ENCODE measurements at places on chromosomes 12 and 14.

- DNase-seq: no peak
These were observed 102.8 kb downstream of the TGFB3 start for GRCh38 chr14:75879031-75879430.

GRCh38 chr14:103546652-103547454, 15.6 kb downstream of the BAG5 start:
- no peak for DNase-seq

DNA sequence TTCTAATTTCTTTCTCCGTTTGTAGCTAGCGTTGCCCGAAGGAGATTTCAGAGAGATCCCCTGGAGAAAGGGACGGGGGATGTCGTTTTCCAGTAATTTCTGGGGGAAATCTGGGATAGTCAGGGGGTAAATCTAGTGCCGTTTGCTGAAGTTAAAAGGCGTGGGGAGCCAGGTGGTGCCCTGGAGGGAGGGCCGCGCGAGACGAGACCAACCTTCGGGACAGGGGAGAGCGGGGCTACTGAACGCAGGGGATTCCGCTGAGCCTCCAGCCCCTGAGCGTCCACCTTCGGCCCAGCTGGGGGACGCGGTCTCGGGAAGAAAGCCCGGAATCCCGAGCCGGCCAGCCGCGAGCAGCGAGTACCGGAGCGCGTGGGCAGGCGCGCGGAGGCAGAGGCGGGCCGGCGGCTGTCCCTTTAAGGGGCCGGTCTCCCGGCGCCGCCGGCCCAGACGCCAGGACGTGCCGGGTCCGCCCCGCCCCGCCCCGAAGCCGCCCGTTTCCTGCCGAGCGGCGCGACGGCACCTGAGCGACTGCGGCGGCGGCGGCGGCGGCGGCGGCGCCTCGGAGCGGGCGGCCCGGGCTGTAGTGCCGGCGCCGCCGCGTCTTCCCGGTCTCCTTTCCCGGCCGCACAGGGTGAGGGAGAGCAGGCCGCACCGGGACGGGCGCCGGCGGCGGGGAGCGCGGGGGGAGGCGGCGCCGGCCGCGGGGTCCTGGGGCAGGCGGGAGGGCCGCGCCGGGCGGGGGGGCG, at the start of gene KTN1:
KTN1 (plus strand) TSS at position 484 of the 746 bp plus-strand sequence. CDS start 31,842 bp downstream, outside the sequence.
- peak; percentile 81 for DNase-seq

DNA sequence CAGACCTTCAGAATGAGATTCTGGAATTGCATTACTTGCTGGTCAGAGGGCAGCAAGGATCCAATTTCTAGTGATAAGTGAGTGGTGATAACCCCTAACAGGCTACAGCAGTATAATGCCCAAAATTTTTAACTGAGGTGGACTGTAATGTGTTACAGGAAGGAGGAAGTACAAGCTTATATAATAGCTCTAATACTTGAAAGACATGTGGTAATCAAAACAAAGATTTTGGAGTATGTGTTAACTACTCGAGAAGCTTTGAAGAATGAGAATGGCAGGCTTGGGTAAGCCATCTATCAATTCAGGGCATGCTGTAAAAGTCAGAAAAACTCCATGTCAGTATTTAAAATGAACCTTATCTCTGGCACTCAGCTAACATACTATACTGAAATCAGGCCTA, 70.5 kb downstream of the ANKS1B start:
- no peak for DNase-seq

DNA sequence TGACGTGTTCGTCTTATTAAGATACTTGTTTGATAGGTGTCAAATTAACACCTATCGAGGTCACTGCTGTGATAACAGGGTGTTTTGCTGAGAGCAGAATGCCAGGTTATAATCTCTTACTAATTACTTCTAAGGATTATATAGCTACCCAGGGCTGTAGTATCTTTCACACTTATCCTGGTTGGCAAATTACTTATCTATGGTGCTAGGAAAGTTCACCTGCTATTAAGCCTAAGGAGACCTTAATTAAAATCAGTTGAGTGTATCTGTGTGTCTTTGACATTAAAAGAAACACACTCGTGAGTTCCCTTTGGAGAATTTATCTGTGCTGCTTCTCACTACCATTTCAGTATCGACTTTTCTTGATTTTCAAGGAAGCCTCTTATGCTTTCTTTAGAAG, 301.6 kb upstream of the SLC16A7 start:
- no peak for DNase-seq

GRCh38 chr14:94480809-94481208, 4.8 kb upstream of the SERPINA9 start:
- no peak for DNase-seq

DNA sequence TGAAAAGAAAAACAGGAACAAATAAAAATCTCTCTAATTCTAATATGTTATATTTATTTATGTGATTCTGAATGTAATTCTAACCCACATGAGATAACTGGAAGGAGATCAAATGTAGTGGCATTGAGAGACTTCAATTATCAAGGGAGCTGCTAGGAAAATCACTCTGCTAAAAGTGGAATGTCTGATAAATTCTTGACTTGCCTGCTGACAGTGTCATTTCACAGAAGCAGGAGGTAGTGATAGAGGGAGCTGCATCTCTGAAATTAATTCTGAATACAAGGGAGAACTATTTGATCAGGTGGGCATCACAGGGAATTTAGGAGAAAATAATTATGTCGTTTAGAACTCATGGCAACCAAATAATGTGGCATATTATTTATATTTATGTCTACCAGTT, 303.6 kb downstream of the BCAT1 start:
- no peak for DNase-seq

GRCh38 chr14:32469388-32470160, 140.5 kb downstream of the AKAP6 start:
- DNase-seq: no peak

- no peak for DNase-seq
These were observed 198.2 kb downstream of the AACS start for GRCh38 chr12:125263385-125263784.

GRCh38 chr14:90697577-90698206, 118.5 kb downstream of the TTC7B start:
- peak; percentile 80 for DNase-seq

DNA sequence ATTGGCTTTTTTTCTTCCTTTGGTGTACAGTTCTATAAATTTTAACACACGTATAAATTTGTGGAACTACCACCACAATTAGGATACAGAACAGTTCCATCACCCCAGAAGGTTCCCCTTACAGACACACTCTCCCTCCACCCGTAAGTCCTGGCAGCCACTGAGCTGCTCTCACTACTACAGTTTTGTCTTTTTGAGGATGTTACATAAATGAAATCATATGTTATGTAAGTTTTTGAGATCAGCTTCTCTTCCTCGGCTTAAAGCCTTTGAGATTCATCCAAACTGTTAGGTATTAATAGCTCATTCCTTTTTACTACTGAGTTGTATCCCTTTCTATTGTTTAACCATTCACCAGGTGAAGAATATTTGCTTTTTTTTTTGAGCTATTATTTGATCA, 74.3 kb upstream of the SLC24A4 start:
- no peak for DNase-seq

GRCh38 chr12:98253207-98254037, 262.0 kb upstream of the TMPO start:
- no peak for DNase-seq

DNA sequence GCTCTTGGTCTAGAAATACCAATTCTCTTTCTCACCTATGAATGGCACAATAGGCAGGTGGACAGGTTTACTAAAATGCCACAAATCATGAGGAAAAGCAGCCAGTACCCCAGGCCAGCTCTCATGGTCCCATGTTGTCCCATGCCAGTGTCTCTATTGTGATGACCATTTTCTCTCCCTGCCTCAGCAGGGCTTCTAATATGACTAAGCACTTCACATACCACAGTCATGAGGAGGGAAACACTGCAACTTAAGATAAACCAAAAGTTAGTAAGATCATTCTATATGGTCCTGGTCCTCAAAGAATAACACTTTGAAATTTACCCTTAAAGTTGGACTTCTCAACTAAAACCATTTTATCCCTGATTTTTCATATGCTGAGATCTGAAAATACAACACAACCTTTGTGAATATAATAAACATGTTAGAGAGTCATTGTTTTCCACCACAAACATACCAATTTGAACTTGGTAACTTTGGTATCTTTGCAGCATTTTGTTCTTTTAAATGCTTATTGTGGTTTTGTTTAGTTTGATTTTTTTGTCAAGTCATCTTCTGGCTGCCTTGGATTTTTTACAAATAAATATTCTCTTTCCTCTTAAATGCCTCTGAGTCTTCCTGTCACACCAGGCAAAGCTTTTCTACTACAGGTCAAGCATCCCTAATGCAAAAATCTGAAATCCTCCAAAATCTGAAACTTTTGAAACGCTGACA, 3.6 kb downstream of the TTC5 start:
- no peak for DNase-seq

DNA sequence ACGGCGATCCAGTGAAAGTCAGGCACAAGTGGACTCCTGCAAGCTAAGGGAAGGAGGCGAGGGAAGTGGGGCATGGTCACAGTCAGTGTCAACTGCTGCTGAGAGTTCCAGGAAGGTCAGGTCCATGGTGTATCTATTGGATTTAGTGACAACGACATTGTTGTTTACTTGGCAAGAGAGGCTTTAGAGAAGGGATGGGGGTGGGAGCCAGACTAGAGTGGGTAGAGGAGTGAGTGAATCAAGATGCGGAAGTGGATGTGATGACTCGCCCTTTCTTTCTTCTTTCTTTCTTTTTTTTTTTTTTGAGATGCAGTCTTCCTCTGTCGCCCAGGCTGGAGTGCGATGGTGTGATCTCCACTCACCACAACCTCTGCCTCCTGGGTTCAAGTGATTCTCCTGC, 12.5 kb downstream of the P2RX7 start:
- no peak for DNase-seq

DNA sequence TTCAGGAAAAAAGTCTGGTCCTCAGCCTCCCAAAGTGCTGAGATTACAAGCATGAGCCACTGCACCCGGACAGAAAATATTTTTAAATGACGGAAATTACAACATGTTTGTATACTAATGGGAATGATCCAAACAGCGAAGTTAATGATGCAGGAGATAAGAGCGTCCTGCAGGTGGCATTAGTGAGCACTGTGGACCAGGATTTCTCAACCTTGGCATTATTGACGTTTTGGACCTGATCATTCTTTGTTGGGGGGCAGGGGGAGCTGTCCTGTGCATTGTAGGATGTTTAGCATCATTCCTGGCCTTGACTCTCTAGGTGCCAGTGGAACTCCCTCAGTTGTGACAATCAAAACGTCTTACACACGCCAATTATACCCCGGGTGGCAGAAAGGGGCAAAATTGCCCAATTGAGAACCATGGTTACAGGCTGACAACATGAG, 34.1 kb downstream of the SCFD1 start:
- DNase-seq: no peak

- no peak for DNase-seq
These were observed 673.0 kb upstream of the LMO3 start for GRCh38 chr12:17278946-17279345.

DNA sequence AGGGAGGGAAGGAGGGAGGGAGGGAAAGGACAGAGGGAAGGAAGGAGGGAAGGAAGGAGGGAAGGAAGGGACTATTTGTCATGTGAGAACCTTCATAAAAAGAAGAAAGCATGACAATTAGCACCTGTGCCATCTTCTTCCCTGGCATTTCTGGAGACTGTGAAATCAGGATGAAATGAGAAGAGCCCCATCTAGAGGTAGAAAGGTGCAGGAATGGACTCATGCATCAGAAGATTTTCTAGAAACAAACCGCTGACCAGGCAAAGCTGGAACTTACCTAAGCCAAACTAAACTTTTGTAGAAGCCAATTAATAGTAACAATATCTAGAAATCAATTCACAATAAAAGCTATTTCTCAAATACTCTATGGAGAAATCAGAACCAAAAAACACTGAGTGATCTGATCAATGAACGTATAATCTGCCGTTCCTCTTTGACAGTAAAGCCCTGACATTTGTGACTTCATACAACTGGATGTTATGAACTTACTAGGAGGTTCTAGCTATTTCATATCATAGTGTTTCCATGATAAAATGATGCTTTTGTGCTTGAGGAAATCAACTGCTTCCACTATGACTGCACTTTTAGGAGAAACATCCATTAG, 24.4 kb upstream of the CRACR2A start:
- DNase-seq: no peak

- no peak for DNase-seq
These were observed 336.4 kb downstream of the LRIG3 start for GRCh38 chr12:58583940-58584339.

GRCh38 chr14:28759653-28760313, 6.8 kb upstream of the FOXG1 start:
- no peak for DNase-seq

DNA sequence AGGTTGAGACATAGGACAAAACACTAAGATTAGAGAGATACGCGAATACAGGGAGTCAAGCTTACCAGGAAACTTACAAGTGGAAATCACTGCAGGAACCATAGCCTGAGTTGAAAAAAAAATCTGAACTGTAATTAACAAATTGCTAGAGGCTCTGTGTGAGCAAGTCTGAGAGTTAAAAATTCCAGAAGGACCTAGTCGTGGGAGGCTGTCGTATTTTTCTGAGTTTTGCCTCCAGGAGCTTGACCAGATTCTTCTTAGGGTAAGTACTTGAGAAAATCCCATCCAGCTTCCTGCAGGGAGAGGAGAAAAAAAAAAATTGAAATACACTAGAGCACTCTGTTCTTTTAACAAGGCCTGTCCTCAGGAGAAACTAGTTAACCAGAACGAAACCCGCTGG, 22.7 kb downstream of the DIO2 start:
- DNase-seq: no peak

GRCh38 chr12:108316176-108317086, 22.7 kb downstream of the CMKLR1 start:
- DNase-seq: no peak

- no peak for DNase-seq
These were observed 376.6 kb upstream of the TBX3 start for GRCh38 chr12:115060477-115061168.

GRCh38 chr12:18320036-18320617, 58.8 kb downstream of the PIK3C2G start:
- no peak for DNase-seq

DNA sequence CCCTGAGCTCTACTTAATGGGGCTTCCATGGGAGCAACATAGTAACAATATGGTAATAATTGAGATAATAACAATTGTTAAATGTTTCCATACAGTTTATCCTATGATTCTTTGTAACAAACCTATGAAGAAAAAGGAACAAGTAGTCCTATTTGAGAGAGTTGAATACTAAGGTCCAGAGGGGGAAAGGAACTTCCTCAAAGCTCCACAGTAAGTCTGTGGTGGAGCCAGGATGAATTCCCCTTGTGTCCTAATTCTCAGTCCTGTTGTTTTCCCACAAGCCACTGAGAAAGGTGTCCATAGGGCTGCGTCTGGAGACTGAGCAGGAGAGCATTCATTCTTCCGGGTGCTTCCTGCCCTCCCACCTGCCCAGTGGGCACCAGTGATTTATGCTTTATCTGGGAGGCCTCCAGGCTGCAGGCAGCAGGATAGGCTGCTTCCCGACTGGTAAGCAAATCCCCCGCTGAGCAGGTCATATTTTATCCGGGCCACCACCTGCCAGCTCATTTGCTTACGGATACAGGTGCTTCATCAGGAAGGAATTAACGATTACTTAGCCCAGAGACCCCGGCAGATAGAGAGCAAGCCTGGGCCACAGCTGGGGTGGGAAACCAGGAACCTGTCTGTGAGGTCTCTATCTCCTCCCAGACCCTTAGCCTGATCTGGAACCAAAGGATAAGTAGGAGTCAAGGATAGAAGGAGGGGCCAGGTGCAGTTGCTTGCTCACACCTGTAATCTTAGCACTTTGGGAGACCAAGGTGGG, 33.9 kb upstream of the FAM222A start:
- no peak for DNase-seq

All from mesothelial cell of epicardium (in vitro differentiated cells).